Urinary bladder (tissue), 4 donors: ENCODE measurements at places on chromosomes 6 and 20.

- DNase-seq = no peak
Measured at GRCh38 chr6:45609141-45609638, 231.5 kb upstream of the SUPT3H start.

DNA sequence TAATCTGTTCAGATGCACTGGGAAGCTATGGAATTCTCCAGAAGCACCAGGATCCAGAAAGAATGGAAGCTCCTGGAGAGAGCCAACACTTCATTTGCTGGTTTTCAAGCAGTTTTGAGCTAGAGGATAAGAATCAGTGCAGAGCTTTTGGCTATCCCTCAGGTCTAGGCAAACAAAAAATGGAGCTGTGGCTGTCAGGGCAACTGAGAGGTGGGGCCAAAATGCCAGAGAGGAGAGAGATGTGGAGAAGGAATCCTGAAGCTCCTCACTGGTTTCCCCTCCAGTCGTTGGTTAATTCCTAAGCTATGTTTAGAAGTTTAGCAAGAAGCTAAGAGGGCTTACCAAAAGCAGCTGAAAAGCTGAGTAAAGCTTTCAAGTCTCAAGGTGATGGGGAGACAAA, 294.2 kb upstream of the JARID2 start:
- DNase-seq = no peak

GRCh38 chr6:20411953-20412681, 10.4 kb downstream of the E2F3 start:
- no peak for DNase-seq

GRCh38 chr6:2738373-2738979, 12.2 kb downstream of the MYLK4 start:
- no peak for DNase-seq

DNA sequence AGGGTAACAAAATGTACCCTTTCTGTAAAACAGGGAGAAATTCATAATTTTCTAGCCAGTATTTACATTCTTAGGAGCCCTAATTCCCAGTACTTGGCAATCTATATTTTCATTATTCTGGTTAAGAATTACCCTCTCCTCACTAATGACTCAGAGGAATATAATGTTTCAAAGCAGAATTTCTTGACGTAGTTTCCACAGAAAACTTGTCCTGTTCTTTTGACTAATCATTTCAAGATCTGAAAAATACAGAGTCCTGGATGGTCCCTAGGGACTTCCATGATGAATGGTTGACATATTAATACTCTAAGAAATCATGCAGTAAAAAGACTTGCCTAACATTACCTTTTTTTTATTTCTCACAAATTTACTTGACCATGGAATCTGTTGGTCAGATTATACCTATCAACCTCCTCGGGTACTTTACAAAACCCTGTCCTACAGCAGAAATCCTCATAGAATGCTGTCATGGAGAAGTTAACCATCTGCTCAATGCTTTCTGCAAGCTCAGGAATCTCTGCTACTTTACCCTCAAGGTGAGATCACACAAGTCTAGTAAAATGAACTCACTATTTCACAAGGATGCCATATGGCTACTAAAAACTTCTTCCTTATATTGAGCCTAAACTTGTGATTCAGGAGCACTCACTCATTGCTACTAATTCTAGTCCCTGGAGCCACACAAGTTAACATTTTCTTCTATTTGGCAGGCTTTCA, 202.1 kb upstream of the CNR1 start:
- DNase-seq = no peak

DNA sequence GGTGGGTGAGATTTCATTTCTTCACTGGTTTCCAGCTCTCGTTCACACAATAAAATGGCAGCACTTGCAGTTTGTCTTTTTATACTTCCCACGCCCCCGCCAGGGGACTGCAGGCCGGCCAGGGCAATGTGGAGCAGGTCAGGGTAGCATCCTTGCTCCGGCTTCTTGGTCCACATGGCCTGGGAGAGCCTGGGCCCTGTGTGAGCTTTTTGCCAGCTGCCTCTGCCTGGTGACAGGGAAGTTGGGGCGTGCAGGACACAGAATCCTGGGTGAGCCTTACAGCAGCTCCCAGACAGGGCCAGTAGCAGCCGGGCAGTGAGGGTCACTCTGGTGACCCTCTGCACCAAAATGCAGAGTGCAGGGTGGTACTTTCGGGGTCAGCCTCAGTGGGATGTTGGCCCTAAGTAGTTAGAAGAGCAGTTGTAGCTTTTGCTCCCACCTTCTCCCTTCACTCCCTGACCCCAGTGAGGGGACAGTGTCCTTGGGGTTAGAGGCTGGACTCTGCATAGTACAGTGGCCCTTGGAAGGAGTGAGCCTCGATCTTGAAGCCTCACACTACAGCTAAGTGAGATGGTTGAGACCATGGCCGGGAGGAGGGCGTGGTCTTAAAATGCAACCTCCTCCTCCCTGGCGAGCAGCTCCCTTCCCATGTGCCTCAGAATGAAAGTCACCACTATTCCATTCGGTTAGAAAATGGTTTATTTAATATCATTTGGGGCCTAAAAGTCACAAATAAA, 23.8 kb downstream of the PYGB start:
- DNase-seq = no peak
